T-cell (primary cell): ENCODE measurements at places on chromosomes 12 and 14. TPM values are rescaled to one million over a fixed set of nuclear protein-coding genes. Genes with fewer than 3 reads are reported as not detected.

The PLEK2 gene
- total RNA-seq: 0.79 TPM

The SMOC1 gene
- not detected for total RNA-seq

The IL26 gene
- total RNA-seq: not detected

The ING4 gene
- total RNA-seq: 64.5 TPM

The OR6C2 gene
- total RNA-seq: not detected

The TUNAR gene
- total RNA-seq: not detected

GRCh38 chr14:21024585-21025370 lies at the start of gene NDRG2:
NDRG2 (minus strand) TSS chr14:21025061; CDS start chr14:21023315, 1,746 bp downstream.
- peak; percentile 69 for DNase-seq
- H3K27me3 ChIP-seq: peaks cover 3% of the 10 kb centered on the region
- H3K4me3 ChIP-seq: peak within 1 kb of the TSS; percentile 61
- peaks cover under 1% of the 10 kb centered on the region for H3K36me3 ChIP-seq
- H3K4me1 ChIP-seq: peaks cover 4% of the 10 kb centered on the region

- DNase-seq: peak; percentile 77
- H3K27me3 ChIP-seq: peaks cover 8% of the 10 kb centered on the region
- no peak overlapping the region for H3K27ac ChIP-seq
- H3K36me3 ChIP-seq: no peaks in the 10 kb centered on the region
- H3K4me1 ChIP-seq: peaks cover 2% of the 10 kb centered on the region
- H3K4me3 ChIP-seq: no peak overlapping the region
Observed at GRCh38 chr12:2752676-2753371, 41.9 kb upstream of the FKBP4 start.

DNA sequence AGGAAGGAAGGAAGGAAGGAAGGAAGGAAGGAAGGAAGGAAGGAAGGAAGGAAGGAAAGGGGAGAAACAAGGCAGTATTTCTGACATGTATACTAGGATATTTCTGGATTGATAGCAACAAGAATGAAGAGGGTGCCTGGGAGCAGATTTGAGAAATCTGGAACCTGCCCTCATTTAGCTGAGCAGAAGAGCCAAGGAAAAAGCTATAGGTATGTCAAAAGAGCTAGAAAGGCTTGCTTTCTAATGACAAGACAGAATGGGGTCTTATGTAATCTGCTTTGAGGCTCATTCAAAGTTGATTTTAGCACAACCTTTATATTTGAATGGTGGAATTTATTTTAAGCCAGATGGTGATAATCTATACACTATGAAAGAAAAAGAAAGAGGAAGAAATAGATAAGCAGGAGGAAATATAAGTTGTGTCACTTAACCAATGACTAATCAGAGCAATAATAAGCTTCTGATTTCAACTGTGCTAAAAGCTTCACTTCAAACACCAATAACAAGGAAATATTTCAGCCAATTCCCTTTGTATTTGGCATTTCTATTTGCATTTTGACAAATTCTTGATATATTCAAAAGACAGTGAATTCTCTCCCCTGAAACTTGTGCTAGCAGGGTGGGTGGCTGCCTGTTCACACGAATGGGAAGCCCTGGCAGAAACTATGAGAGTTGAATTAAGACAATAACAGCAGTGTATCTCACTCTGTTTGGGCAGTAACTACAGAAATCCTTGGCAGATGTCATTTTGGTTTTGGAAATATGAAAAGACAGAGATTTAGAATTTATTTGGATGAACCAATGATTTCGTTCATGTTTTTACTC lies 76.3 kb upstream of the FLRT2 start:
- H3K4me1 ChIP-seq: no peaks in the 10 kb centered on the region
- H3K4me3 ChIP-seq: no peak overlapping the region
- H3K36me3 ChIP-seq: no peaks in the 10 kb centered on the region
- H3K27me3 ChIP-seq: no peaks in the 10 kb centered on the region

DNA sequence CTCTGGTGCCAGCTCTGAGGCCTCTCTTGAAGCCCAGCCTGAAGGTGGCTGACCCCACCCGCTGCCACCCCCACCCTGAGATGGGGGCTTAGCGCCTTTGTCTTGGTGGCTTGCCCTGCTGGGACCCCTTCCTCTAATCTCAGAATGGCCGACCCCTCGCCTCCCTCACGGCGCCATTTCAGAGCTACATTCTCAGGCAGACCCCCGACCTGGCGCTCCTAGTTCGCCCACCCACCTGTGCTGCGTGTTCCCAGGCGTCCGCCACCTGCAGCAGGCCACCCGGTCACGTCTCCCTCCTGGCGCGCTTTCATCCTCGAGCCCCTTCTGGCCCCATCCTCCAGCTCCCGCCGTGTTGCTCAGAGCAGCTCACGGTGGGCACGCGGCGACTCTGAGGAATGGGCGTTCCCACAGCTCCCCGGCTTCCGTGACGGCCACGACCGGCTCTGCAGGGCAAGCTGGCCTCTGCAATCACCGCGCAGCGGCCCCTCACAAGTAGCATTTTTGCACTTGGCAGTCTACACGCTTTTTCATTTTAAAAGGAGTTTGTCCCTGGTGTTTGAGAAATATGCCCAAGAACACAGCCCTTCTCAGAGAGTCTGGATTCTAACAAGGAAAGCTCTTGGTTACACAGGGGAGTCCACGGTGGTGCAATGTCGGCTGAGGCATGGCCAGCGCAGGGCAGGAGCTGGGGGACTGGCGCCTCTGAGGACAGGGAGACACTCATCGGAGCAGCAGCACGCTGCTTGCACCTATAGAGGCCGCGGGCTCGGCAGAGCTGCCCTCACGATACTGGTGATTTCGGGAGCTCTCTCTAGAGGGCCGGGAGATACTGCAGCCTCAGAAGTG lies 105.7 kb upstream of the C14orf180 start:
- no peak overlapping the region for H3K27ac ChIP-seq
- H3K4me3 ChIP-seq: no peak overlapping the region
- H3K36me3 ChIP-seq: no peaks in the 10 kb centered on the region
- DNase-seq: no peak
- no peaks in the 10 kb centered on the region for H3K27me3 ChIP-seq
- no peaks in the 10 kb centered on the region for H3K4me1 ChIP-seq

GRCh38 chr14:24665440-24665991 lies 31.5 kb upstream of the GZMB start:
- peaks cover 10% of the 10 kb centered on the region for H3K4me1 ChIP-seq
- no peak overlapping the region for H3K4me3 ChIP-seq
- H3K27ac ChIP-seq: peak overlapping the region; percentile 7
- H3K36me3 ChIP-seq: no peaks in the 10 kb centered on the region

GRCh38 chr12:87469295-87469694 lies 559.9 kb downstream of the C12orf50 start:
- no peak overlapping the region for H3K27ac ChIP-seq
- H3K4me1 ChIP-seq: no peaks in the 10 kb centered on the region
- no peak for DNase-seq
- no peaks in the 10 kb centered on the region for H3K36me3 ChIP-seq
- H3K27me3 ChIP-seq: no peaks in the 10 kb centered on the region
- H3K4me3 ChIP-seq: no peak overlapping the region

- no peaks in the 10 kb centered on the region for H3K27me3 ChIP-seq
- H3K36me3 ChIP-seq: no peaks in the 10 kb centered on the region
- peak; percentile 17 for DNase-seq
- no peak overlapping the region for H3K27ac ChIP-seq
Observed at GRCh38 chr12:48296586-48297282, 54.0 kb downstream of the ZNF641 start.

DNA sequence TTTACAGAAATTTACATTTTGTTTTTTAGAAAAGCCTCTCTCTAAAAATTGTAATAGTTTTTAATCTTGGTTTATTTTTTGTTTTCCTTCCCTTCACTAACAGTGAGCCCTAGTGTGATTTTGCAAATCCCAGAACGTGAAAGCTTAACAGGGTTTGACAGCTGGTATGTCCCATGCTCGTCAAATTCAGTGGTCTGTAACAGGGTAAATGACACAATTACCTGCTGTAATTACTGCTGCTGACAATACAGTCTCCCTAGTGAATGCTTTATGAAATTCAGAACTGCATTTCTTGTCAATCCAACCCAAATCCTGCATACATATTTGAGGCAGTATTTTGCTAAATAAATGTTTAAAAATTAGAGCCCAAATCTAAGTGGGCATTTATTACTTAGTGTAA lies 249.2 kb downstream of the NELL2 start:
- no peak overlapping the region for H3K4me3 ChIP-seq
- H3K27ac ChIP-seq: no peak overlapping the region
- H3K4me1 ChIP-seq: no peaks in the 10 kb centered on the region
- H3K36me3 ChIP-seq: no peaks in the 10 kb centered on the region
- no peak for DNase-seq

DNA sequence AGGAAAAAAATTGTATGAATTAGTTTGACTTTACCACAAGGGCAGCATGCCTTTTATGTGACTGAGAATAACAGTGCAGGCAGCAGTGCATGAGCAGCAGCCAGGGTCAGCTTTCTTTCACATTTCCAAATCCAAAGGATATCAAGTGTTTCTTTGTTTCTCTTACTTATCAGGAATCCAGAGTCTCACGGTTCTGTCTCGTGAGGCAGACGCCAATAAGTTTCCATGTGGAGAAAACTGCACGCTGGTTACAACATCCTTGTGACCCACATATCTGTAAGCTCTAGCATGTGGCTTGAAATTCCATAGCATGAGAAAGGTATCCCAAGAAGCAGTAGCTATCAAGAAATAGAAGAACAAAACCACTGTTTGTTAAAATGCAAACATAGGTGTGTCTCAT lies 27.6 kb downstream of the GALNT4 start:
- H3K36me3 ChIP-seq: peaks cover 7% of the 10 kb centered on the region
- no peak overlapping the region for H3K4me3 ChIP-seq
- no peaks in the 10 kb centered on the region for H3K4me1 ChIP-seq
- no peak for DNase-seq

DNA sequence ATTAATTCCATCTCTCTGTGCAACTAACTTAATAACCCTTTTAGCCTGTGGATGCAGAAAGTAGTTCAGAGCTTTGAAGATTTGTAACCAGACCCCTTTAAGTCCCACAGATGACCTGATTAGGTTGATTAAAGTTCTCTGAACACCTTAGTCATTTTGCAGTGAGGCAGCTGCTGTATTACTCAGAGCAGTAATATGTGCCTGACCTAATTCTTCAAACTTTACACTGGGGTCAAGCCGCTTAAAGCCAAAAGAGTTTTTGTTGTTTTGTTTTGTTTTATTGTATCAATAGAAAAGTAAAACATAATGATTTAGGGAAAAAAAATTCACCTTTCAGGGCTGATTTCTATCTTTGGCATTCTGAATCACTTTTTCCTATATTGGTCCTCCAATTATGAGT lies 78.6 kb upstream of the PLEKHG7 start:
- H3K4me1 ChIP-seq: no peaks in the 10 kb centered on the region
- no peaks in the 10 kb centered on the region for H3K27me3 ChIP-seq
- no peak overlapping the region for H3K27ac ChIP-seq
- no peak for DNase-seq
- no peaks in the 10 kb centered on the region for H3K36me3 ChIP-seq

DNA sequence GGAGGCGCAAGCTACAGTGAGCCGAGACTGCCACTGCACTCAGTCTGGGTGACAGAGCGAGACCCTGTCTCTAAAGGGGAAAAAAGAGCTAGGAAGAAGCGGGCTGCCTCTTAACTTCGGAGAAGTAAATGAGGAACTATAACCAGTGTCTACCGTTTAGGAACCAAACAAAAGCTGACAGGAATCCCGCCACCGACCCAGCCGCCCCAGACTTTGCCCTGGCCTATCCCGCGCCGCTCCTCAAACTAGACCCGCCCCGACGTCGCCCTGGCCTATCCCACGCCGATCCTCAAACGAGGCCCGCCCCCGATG lies 568 bp upstream of the SIVA1 start:
- H3K4me3 ChIP-seq: peak overlapping the region; percentile 74
- H3K27ac ChIP-seq: peak overlapping the region; percentile 65
- no peaks in the 10 kb centered on the region for H3K36me3 ChIP-seq
- peaks cover 11% of the 10 kb centered on the region for H3K27me3 ChIP-seq
- peaks cover 10% of the 10 kb centered on the region for H3K4me1 ChIP-seq

GRCh38 chr12:104699489-104700190 lies 242.9 kb downstream of the CHST11 start:
- H3K4me3 ChIP-seq: no peak overlapping the region
- H3K36me3 ChIP-seq: peaks cover under 1% of the 10 kb centered on the region
- DNase-seq: no peak
- H3K27me3 ChIP-seq: no peaks in the 10 kb centered on the region
- H3K27ac ChIP-seq: no peak overlapping the region
- H3K4me1 ChIP-seq: peaks cover 9% of the 10 kb centered on the region

DNA sequence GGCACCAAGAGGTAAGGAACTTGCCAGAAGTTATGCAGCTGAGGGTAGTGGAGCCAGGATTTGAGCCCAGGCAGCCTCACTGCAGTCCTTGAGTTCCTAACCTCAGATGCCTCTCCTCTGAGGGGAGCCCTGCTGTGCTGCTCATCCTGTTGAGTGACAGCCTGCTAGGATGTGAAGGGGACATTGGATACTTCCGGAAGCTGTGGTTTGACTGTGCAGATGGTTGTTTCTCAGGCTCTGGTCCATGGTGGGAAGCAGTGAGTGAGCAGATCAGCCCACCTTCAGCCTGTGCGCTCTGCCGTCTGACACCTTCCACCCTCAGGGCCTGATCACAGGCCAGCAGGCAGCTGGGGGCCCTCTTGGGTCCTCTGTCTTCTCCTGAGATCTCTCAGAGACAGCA lies 253.2 kb downstream of the CACNA1C start:
- no peaks in the 10 kb centered on the region for H3K4me1 ChIP-seq
- H3K27ac ChIP-seq: no peak overlapping the region
- H3K36me3 ChIP-seq: no peaks in the 10 kb centered on the region
- DNase-seq: no peak
- H3K4me3 ChIP-seq: no peak overlapping the region

GRCh38 chr14:103703433-103704385 lies 11.5 kb downstream of the XRCC3 start:
- H3K4me1 ChIP-seq: peaks cover 2% of the 10 kb centered on the region
- no peak overlapping the region for H3K27ac ChIP-seq
- no peaks in the 10 kb centered on the region for H3K27me3 ChIP-seq
- no peak overlapping the region for H3K4me3 ChIP-seq
- no peak for DNase-seq
- H3K36me3 ChIP-seq: peaks cover 38% of the 10 kb centered on the region

DNA sequence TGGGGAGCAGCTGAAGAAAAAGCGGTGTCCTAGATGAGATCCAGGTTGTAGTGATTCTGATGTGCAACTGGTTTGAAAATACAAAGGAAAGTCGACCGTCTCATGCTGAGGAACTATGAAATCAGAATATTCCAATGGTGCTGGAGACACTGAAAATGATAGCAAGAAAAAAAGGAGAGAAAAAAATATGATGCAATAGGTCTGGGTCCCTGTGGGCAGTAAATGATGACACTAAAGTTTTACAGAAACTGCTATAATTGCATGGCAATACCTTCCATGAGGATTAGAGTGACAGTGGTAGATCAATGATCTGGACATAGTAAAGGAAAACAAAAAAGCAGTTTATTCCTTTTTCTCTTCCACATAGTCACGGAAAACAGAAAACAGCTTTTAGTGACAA lies 2.3 kb downstream of the PYM1 start:
- H3K4me1 ChIP-seq: peaks cover 25% of the 10 kb centered on the region
- no peak overlapping the region for H3K4me3 ChIP-seq
- no peak overlapping the region for H3K27ac ChIP-seq
- DNase-seq: no peak
- no peaks in the 10 kb centered on the region for H3K27me3 ChIP-seq

GRCh38 chr14:56953884-56954283 lies 143.6 kb upstream of the OTX2 start:
- H3K27ac ChIP-seq: no peak overlapping the region
- H3K4me1 ChIP-seq: no peaks in the 10 kb centered on the region
- H3K4me3 ChIP-seq: no peak overlapping the region
- no peak for DNase-seq
